Inflammatory macrophage (primary cell): ENCODE measurements at places on chromosomes 5 and 9.
A peak's percentile ranks its signal among the peaks of the same experiment; 100 is the strongest.

DNA sequence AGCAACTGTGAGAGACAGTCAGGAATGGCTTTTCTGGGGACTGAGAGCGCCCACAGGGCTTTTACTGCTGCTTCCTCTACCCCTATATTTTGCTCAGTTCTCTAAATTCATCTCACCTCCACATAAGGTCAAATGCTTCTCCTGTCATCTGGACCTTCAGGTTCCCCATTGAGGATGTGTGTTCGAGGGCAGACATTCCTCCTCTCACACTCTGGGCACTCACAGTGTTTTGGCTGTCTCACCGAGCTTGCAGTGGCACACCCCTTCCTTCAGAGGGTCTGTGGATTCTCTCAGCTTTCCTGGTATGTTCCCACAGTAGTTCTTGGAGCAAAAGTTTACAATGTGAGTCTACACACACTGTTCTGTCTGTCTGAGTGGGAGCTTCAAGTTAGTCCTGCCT is 127.8 kb upstream of the GLRA1 start:
- no peak for DNase-seq

DNA sequence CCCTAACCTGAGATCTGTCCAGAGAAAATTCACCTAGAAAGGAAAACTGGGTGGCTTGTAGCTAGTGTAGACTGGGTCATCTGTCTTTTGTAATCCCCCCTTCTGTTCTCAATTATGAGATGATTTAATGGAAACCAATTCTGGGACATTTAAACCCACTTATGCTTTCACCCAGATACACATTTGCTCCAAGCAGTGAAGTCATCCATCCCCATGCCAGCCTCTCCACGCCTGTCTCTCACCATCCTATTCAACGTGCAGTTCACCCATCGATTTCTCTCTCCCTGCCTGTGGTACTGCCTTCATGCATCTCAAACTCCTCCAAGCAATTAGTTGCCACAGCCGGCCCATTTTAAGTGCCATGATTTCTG is 1.8 kb downstream of the PHF19 start:
- DNase-seq: no peak

- DNase-seq: no peak
Observed at GRCh38 chr5:132223861-132224260, 3.8 kb downstream of the P4HA2 start.

GRCh38 chr5:31574772-31575171 is 42.7 kb downstream of the C5orf22 start:
- DNase-seq: no peak

DNA sequence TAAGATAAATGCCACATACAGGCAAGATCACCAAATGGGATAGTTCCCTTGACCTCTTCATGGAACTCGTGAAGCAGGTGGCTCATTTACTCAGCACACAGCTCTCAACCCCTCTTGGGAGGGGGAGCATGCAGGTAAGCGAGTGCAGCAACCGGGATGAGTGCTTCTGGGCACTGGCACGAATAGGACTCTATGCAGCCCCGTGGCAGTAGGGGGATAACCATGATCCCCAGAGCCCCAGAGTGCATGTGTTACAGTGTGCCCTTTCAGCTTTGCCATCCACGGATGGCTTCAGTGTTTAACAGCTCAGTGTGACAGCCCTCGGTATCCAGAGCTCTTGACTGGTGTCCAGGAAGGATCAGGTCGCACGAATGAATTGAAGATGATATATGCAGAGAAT is 1187.1 kb downstream of the CDH9 start:
- no peak for DNase-seq

DNA sequence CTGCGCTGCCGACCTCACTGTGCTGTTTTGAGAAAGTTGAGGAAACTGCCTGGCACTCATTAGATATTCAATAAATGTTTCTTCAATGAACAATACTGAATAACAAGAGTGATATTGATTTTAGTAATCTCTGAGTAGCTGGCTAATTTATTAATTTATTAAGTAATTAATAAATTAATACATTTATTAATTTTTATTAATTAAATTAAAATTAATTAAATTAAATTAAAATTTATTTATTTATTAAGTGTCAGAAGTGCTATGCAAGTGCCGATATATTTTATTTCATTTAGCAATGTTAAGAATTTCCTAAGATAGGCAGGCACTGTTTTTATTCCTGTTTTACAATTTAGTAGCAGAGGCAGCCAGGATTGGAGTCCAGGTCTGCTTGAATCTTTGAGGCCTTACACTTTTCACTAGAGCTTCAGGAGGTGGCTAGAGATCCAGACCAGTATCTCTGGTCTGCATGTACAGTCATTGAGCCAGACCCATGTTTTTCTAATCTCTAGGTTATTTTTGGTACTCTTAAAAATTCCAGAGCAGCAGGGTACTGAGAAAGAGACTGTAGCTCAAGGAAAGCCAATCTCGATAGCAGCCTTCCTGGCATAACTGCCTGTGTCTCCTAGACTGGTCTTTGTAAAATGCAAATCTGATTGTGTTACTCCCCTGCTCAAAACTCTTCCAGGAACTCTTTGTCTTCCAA is 109.2 kb downstream of the ARHGEF28 start:
- DNase-seq: no peak

DNA sequence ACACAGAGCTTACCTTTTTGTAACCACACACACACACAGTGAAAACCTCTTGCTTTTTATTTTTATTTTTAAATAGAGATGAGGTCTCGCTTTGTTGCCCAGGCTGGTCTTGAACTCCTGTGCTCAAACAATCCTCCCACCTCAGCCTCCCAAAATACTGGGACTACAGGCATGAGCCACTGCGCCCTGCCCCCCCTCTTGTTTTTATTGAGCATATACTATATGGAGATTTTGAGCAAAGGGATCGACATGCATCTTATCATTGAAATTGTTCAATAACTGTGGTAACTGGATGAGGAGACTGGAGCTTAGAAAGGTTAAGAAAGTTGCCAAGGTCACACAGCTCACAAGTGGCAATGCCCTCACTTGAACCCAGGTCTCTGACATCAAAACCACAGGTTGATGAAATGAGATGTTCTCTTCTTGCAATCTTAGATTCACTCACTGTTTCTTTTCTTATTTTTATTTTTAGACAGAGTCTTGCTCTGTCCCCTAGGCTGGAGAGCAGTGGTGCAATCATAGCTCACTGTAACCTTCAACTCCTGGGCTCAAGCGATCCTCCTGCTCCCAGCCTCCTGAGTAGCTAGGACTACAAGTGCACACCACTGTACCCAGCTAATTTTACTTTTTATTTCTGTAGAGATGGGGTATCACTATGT is 26.8 kb upstream of the STXBP1 start:
- DNase-seq: peak; percentile 46

DNA sequence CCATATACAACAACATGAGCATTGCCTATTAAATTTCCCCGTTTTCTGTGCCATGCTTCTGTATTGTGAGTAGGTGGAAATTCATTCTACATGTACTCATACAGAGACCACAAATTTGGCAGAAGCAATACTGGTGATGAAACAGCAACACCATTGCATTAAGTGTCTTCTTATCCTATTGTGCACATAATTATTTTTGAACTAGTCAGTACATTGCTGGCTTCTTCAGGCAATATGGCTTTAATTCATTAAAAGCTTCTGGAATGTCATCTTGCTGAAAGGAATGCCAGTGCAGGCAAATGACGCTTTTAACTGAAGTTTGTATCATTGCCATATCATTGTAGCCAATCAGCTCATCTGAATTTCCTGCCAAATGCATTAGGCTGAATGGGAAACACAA is 82.6 kb downstream of the KIAA1958 start:
- DNase-seq: peak; percentile 30

GRCh38 chr9:98806394-98807035 is 955 bp upstream of the GALNT12 start:
- DNase-seq: peak; percentile 52

DNA sequence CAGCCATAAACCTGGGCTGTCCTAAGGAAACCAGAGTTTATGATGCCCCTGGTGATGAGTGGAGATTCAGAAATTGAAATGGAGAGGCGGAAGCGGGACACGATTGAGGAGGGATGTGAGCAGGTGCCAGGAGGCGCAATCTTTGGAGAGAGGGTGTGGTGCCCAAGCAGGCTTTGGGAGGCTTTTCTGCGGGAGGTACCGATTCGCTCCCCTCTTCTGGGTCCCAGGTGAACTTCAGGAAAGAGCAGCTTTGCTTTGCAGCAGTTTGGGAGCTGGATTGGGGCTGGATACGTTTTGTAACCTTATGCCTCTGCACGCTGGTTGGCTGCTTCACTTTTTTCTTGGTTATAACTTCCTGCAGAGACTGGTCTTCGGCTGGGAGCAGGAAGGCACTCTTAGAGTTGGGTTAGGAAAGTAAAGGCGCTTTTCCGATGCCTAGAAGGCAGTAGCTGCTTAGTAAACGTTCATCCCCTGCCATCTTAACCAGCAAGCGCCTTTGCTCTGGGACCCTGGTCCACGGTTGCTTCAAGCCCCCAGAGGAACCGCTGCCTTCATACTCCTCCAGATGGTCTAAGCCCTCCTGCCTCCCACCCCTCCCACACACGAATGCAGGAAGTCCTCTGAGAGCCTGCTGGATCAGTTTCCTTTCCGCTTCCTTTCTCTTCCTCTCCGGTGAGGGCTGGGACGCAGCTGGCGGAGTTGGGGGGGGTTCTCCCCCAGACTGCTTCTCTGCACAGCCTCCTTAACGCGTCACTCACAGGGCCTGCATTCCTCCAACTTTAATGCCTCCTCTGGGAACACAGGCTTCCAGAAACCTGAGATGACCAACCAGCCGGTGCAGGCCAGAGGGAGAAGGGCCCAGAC is 15.2 kb upstream of the NEK6 start:
- peak; percentile 60 for DNase-seq

GRCh38 chr5:135053278-135053677 is 19.2 kb upstream of the PITX1 start:
- no peak for DNase-seq

- no peak for DNase-seq
Observed at GRCh38 chr5:18043344-18043743, 409.1 kb downstream of the TAF11L14 start.

DNA sequence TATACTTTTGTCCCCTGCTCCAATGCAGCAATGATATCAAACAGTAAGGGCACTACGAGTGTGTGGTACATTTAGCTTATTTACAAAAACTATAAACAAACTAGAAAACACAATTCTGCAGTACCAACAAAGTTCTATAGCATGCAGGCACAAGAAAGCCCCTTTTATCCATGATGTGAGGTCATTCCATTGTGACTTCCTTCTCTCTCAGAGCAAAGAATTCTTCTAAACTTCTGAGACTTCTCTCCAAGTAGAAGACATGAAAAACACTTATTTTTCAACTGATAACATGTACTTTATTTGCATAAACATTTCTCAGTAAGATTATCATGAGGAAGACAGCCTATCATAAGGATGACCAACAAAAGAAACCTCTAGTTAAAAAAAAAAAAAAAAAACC is 569.8 kb downstream of the TLE1 start:
- DNase-seq: no peak

DNA sequence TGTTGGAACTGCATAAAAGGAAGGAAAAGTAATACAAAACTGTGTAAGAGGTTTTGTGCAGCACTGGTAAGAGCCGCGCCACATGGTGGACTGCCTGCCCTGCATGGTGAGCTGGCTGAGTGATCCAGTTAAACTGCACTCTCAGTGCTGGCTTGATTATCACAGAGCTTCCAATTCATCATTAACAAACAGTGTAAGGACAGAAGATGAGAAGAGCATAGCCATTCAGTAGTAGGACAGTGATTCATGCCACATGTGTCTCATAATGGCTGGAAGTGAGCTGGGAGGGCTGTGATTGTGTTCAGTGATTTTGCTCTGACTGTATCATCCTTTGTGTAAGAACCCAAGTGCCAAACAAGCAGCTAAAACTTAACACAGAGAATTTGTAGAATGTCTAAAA is 14.1 kb downstream of the ASPN start:
- no peak for DNase-seq

- no peak for DNase-seq
Observed at GRCh38 chr5:132095424-132095972, 21.9 kb downstream of the CSF2 start.

GRCh38 chr9:112042244-112042638 is 132.9 kb downstream of the SUSD1 start:
- no peak for DNase-seq

DNA sequence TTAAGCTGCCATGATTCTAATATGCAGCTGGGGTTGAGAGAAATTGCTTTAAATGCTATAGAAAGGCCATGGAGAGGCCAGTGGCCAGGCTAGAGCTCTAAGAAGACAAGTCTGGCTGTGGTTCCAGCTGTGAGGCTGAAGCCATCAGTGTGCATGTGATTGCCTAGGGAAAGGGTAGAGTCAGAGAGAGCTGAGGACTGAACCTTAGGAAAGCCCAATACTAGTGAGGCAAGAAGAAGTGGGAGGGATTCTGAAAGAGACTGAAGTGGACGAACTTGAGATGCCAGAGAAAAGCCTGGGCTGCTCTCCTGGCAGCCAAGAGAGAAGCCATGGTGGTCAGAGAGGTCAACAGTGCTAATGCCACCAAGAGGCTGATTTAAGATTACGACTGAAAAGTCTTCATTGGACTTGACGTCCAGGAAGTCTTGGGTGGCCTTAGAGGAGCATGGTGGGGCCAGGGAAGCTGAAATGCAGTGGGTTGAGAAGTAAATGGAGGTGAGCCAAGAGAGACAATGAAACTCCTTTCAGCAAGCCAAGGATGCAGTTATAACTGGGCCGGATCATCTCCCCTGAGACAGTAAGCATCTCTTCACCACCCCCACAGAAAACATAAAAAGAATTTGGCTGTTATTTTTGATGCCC is 133.2 kb downstream of the TMEM174 start:
- DNase-seq: no peak

- DNase-seq: no peak
Observed at GRCh38 chr5:145829708-145830361, 5.3 kb downstream of the PRELID2 start.

DNA sequence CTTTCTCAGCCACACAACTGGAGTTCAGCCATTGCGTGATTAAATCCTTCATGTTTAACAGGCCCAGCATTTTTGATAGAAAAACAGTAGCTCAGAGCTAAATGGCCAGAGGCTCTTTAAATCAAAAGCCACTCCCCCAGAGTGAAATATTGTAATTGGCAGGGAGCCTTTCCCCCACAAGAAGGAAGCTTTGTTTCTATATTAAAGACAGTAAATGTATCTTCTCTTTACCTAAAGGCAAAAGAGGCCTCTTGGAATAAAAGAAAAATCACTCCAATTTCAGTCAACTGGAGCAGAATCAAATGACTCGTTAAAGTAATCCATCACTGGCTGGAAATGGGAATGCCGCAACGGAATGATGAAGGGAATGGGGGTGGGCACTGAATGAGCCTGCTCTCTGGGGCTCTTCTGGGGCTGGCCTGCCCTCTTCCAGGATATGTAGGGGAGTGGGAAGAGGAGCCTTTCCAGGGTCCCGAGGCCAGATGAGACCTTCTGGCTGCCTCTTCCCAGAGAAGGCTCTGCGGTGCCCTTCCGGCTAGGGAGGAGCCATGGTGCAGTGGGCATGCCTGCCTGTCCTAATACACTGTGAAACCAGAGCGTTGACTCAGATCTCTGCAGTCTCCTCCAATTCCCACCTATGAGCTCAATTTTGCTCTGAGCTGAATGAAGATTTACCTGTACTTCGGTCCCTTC is 45.2 kb downstream of the ANKDD1B start:
- DNase-seq: peak; percentile 26

GRCh38 chr5:139806111-139806510 is 10.5 kb downstream of the PSD2 start:
- DNase-seq: no peak
